ENCODE measurements at places on chromosomes 16 and 17.

DNA sequence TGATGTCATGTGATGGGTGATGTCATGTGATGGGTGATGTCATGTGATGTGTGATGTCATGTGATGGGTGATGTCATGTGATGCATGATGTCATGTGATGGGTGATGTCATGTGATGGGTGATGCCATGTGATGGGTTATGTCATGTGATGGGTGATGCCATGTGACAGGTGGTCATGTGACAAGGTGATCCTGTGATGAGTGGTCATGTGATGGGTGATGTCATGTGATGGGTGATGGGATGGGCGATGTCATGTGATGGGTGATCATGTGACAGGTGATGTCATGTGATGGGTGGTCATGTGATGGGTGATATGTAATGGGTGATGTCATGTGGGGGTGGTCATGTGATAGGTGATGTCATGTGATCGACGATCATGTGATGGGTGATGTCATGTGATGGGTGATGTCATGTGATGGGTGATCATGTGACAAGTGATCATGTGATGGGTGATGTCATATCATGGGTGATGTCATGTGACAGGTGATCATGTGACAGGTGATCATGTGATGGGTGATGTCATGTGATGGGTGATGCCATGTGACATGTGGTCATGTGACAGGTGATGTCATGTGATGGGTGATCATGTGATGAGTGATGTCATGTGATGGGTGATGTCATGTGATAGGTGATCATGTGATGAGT, 17.2 kb downstream of the CD300LB start:
- no peak for DNase-seq

GRCh38 chr17:78665952-78666920, 89.0 kb upstream of the DNAH17 start:
- no peak for DNase-seq

GRCh38 chr17:17538417-17539391, 42.5 kb upstream of the RASD1 start:
- DNase-seq = no peak

- DNase-seq = no peak
Measured at GRCh38 chr17:38403491-38403890, 24.8 kb upstream of the ARHGAP23 start.

DNA sequence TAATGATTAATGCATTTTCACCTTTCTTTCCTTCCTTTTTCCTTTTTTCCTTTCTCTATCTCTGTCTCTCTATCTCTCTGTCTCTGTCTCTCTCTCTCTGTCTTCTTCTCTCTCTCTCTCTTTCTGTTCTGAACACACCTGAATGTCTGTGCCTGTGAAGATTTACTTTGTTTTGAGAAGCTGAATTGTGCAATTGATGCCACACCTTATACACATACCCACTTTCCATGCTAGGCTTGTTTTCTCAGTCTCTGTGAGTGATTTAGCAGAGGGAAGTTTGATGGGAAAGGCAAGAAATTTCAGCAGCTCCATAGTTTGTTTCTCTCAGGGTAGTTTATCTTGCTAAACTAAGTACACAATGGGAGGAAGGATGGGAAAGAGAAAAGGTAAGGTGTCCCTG, 9.3 kb upstream of the CAPNS2 start:
- DNase-seq = no peak

DNA sequence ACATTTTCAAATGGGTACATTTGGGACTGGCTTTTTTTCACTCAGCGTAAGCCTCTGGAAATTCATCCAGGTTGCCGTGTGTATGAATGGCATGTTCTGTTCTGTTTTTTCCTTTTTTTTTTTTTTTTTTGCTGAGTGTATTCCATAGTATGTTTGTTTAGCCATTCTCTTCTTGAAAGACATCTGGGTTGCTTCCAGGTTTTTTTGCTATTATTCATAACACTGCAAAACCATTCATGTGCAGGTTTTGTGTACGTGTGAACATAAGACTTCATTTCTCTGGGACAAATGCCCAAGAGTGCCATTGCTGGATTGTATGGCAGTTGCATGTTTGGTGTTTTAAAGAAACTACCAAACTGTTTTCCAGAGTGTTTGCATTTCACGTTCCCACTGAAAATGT, 335.9 kb upstream of the TNRC6C start:
- no peak for DNase-seq

DNA sequence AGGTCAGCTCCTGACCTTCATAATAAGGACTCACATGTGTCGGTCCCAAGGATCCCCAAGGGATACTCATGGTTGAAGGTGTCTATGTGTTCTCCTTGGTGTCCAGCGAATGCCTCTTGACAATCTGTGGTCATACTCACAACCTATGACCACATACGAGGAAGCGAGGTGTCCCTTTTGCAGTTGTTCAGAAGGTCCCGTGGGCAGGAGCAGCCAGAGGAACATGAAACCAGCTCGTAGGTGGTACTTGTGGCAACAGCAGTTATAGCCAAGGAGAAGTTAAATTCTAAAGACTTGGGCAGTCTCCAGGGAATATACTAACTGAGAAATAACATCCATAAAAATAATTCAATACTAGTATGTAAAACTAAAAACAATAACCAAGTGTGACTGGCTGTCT, 685.3 kb downstream of the WWOX start:
- DNase-seq = no peak

- no peak for DNase-seq
Measured at GRCh38 chr16:14354561-14355351, 275.3 kb downstream of the PARN start.

GRCh38 chr16:16158082-16158658, 65.1 kb downstream of the ABCC6 start:
- DNase-seq = no peak

DNA sequence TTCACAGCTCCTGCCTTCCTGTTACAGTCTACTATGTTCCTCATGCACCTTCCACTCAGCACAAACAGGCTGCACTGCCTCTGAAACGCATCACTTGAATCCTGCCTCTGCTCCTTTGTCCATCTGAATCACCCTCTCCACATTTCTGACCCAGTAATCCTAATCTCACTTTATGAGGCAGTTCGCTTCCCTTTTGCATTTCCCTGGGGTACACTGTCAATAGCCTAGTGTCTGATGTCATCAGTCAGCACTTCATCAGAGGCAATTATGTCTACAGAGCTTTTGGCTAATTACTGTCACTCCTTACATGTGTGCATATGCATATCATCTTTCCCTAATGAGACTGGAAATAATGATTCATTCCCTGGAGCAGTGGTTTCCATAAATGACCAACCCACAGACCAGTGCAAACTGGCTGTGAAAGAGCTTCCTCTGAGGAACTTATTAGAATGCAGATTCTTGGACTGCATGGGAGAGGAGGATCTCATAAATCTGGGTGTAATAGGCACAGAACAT, 23.6 kb downstream of the CA4 start:
- no peak for DNase-seq

DNA sequence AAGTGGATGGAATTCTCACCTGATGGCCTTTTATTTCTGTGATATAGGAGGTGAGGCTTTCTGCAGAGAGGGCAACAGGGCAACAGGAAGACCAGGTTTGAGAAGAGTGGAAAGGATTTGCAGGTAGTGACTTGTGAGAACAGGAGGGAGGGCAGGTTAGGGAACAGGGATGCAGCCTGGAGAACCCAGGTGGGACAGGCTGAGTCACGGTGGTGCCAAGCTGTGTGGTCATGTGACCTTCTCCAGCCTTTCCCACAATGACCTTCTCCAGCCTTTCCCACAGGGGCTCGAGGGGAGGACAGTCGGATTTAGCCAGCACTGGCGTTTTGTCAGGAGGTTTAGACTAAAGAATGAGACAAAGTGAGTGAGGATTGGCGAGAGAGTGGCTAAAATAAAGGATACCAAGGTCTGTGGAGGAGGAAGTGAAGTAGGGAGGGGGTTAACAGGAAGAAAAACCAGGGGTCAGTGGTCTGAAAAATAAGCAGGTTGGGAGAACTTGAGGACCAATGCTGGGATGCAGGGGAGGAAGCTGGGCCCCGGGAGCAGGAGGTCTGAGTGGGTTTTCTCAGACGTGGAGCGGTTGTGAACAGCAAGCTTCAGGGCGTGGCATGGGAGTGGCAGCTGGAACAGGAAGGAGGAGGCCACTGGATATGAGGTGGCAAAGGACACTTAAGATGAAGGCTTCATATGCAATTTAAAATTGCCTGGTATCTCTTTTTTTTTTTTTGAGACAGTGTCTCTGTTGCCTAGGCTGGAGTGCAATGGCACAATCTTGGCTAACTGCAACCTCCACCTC, 37.7 kb downstream of the DNAH2 start:
- no peak for DNase-seq

DNA sequence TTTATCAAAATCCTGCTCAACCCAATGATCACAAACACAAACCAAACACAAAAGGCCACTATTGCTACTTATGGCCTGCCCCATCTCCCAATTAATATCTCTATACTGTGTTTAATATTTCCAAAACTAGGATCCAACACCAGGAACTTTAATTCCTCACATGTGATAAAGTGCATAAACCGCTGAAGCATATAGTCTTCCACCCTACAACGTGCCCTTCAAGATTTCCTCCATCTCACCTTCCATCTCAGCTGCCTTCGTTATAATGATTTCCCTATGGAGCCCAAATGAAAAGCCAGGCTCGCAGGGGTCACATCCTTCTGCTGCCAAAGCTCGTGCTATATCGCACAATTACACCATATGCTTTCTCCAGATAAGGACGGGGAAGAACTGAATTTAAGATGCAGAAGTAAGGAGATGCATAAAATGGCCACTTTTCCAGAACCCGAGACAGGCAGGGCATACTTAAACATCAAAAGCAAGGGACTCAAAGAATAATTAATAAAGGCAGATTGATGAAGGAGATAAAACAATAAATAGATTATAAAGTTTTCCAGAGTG, 1.8 kb downstream of the MYH10 start:
- DNase-seq = no peak

GRCh38 chr16:56143666-56144065, 47.6 kb upstream of the GNAO1 start:
- DNase-seq = no peak
